ENCODE measurements at places on chromosomes 13 and 19.

GRCh38 chr13:104586051-104586746 is 1520.0 kb upstream of the SLC10A2 start:
- DNase-seq: no peak

GRCh38 chr13:99690426-99691174 is 189.3 kb downstream of the TM9SF2 start:
- DNase-seq: no peak

DNA sequence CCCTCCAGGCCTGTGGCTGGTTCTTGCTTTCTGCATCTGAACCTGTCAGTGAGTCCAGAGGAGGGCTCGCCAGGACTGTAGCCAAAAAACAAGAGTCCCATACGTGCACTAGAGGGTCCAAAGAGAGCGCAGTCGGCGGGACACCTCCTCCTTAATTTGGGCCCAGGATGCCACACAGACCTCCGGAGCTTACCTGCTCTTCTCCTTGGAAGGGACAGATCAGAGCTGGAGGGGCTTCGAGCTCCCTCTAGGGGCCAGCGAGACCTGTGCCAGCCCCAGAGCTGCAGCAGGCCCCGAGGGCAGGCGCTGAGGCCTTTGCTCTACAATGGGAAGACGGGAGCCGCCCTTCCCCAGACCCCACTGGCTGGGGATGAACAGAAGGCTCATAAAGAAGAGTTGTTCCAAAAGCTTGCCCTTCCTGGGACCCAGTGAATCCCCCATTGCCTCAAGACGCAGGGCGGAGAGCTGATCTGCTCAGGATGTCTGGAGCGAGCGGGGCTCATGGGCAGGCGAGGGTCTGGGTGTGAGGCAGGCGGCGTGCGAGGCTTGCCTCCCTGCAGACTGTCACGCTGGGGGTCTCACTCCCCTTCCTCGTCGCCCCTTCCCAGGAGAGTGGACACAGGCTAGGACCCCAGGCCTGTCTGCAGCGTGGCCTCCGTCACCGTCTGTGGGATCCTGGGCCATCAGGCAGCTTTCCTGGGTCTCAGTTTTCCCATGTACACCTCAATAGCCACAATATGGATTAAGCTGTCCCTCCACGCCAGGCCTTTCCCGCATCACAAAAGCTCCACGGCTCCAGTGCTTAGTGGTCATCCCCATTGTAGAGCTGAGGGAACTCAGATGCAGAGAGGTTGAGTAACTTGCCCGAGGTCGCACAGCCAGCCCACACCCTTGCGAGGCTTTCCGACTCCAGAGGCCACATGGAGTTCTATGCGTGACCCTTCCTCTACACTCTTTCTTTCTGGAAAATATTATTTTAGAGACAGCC is 46.9 kb upstream of the VSTM2B start:
- no peak for DNase-seq

DNA sequence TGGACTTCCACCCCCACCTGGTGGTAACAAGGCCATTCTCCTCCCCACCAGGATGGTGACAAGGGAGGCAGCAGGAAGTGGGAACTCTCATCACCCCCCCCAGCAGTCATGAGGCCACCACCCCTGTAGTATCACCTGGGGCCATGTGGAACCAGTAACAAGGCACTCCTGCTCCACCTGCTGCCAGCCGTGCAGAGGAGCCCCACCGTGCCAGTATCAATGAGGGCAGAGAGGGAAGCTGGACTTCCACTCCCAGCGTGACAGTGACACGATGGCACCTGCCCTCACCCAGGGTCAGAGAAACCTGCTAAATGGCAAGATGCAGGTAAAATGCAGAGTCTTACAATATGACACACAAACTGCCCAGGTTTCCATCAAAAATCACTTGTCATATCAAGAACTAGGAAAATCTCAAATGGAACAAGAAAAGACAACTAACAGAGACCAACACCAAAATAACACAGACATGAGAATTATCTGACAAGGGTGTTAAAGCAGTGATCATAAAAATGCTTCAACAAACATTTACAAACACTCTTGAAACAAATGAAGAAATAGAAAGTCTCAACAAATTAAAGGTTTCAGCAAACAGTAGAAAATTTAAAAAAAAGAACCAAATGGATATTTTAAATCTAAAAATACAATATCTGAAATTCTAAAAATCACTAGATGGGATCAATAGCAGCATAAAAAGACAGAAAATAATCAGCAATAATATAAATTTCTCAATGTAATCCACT is 9.1 kb upstream of the SPACA7 start:
- DNase-seq: no peak

GRCh38 chr19:11513946-11514345 is 8.3 kb upstream of the ZNF653 start:
- DNase-seq: no peak

GRCh38 chr13:41601718-41602445 is 144.5 kb downstream of the RGCC start:
- DNase-seq: no peak

- no peak for DNase-seq
Observed at GRCh38 chr13:51222686-51223559, 725 bp downstream of the FAM124A start.

DNA sequence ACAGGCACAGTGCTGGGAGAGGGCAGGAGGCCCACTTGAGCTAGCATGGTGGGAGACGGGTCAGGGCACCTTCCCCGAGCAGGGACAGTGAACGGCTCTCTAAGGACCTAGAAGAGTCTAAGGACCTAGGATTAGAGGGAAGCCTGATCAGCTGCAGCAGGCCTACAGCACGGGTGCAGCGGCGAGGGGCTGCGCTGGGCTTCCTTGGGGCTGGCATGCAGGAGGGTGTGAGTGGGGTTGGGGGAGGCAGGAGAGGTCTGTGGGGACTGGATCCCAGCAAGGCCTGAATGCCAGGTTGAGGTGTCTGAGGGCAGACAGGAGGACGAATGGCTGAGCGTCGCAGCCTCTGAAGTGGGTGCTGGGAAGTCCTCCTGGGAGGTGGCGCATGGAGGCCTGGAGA is 3.6 kb downstream of the SCAF1 start:
- DNase-seq: no peak

DNA sequence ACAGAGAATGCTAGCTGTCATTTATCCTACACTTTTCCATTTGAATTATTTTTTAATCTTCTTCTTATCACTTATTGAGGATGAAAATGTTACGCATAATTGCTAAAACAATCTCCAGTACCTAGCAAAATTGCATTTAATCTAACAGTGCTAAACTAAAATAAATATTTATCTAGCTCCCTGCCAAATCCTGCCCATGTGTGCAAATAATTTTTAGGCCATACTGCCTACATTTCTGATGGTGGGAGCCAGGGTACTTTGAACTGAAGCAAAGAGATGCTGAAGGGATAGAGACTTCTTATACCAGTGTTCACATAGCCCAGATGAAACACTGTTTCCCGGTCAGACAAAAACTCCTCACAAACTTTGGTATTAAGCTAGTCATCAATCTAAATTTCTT is 1268.7 kb upstream of the PCDH20 start:
- no peak for DNase-seq

- DNase-seq: no peak
Observed at GRCh38 chr19:55319785-55320184, 5.4 kb downstream of the TMEM150B start.

- no peak for DNase-seq
Observed at GRCh38 chr19:23777216-23777615, 18.5 kb upstream of the ZNF681 start.

DNA sequence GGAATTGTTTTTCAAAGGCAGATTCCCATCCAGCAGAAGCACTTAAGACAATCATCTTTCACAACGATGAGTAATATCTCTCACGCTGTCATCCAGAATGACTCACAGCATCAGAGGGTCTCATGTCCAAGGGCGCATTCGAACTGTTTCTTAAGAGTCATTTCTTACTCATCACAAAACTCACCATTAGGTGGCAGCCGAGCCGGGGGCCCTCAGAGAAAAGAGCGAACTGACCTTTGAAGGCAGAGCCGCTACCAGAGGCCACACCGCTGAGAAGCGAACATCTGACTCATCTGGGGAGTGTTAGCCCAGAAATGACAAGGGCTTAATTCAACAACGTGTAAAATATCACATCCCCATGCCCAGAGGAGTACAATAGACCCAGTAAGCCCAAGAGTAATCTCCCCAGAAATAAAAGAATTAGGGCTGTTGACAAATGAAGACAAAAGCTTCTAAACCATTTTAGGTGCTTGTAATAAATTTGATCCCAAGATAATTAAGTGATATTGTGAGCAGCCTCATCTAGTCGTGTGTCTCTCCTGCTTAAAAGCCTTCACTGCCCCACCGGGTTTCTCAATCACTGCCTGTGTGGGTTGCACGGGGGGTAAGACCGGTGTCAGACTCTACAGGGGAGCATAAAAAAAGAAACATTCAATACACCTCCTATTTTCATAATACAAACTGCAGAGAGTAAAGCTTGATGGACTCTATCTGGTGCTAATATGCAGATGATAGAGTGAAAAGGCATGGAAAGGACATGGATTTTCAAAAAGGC is 96.2 kb downstream of the CYSLTR2 start:
- DNase-seq: peak; percentile 85

DNA sequence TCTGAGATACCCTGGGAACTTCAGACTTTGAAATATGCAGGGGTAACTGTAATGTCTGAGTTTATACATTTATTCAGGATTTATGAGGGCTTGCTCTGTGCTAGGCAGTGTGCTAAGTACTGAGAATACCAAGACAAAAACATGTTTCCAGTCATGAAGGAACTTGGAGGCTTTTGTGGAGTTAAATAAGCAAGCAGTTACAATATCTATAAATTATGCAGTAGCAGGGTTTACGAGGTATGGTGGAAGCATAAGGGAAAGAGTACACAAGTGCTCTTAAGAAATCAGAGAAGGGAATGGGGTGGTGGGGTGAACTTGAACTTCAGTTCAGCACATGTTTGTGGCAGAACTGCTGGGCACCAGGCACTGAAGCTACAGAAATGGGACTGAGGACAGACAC is 28.0 kb downstream of the MAB21L1 start:
- no peak for DNase-seq

- no peak for DNase-seq
Observed at GRCh38 chr19:36265064-36265463, 50.2 kb downstream of the ZNF146 start.

DNA sequence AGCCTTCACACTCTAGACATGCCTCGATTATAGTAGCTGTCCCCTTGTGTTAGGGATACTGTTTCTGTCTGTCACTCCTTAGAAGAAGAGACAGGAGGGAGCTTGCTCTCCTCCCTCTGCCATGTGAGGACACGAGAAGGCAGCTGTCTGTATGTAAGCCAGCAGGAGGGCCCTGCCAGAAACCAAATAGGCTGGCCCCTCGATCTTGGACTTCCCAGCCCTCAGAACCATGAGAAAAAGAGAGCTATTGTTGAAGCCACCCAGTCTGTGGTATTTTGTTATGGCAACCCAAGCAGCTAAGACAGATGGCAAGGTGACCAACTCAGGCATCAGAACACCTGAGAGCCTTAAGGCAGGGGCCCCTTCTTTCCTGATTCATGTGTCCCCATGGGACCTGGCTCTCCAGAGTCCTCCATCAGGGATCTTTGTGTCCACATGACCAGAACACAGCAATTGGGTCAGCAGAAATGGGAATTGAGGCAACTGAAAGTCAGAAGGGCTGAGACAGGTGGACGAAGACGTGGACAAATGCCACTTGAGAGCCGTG is 65.6 kb upstream of the NPAS1 start:
- DNase-seq: no peak
